ENCODE measurements at places on chromosomes 2 and 18. TPM values are rescaled to one million over a fixed set of nuclear protein-coding genes. Genes with fewer than 3 reads are reported as not detected.
A peak's percentile ranks its signal among the peaks of the same experiment; 100 is the strongest.

Gene C2orf15
- not detected for total RNA-seq

Gene CENPA
- 33.1 TPM for total RNA-seq

Gene DNER
- not detected for total RNA-seq

Gene ACADL
- total RNA-seq: not detected

Gene STRN
- total RNA-seq: 33.4 TPM

Gene CEBPZ
- total RNA-seq: 36.7 TPM

Gene PAIP2B
- total RNA-seq: 0.62 TPM

Gene CLEC4F
- total RNA-seq: not detected

Gene ANKRD29
- total RNA-seq: 2.6 TPM

DNA sequence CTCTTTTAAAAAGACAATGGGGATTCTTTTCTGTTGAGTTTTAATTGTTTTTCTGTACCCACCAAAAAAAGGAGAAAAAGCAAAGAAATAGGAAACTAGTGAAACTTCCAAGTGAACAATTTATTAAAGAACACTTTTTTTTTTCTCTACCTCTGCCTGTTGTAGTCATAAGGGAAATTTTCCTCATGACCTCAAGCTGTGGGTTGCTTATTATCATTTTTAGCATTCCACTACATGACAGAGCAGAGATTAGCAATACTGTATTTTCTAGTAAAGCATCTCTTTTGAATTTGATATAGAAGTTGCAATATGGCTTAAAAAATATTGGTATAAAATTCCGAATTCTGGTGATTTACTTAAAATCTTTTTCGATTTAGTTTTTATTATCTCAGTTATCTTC lies 87.9 kb upstream of the LRRTM1 start:
- no peak for DNase-seq

DNA sequence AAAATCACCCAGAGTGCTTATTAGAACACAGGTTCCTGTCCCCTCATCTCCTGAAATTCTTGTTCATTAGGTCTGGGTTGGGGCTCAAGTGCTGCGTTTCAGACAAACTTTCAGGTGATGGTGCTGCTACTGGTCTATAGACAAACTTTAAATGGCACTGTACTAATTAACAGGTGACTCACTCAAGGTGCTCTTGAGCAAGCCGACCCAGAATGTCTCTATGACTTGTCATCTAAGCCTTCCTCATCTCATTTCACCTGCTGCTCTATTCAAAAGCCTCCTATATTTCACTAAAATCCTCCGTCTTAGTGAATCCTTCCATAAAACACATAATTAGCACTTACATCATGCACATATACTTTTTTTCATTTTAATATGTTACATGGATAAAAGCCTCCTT lies 29.9 kb upstream of the STK39 start:
- no peak for DNase-seq

GRCh38 chr2:74821177-74822126 lies 12.5 kb upstream of the HK2 start:
- no peak for DNase-seq

GRCh38 chr2:8006626-8007025 lies 675.2 kb upstream of the ID2 start:
- DNase-seq: no peak

DNA sequence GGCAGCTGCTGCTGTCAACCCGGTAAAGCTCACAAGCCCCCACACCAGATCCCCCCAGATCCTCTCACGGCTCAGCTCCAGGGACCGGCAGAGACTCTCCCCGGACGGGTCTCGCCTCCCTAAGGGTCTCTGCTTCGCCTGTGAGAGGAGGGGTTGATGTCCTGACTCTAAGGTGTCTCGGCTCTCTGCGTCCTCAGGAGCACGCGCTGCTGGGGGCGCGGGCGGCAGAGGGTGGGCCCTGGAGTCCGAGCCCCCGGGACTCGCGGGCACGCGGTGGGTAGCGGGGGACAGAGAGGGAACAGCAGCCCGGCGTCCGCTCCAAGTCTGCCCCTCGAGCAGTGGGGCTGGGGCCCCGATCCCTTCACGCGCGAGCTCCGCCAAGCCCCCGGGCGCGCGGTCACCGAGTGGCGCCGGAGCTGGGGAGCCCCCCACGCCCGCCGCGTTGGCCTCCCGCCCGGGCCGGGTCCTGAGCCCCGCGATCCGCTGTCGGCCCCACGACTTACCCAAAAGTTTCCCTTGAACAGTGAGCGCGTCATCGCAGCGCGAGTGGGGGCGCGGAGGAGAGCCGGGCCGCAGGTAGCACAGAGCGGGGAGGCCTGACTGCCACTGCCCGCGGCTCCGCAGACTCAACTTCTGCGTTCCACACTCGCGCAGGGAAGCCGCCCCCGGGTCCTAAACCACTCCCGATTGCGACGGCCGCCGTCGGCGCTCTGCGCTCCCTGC lies at the start of gene PSTPIP2:
Gene PSTPIP2, minus strand, starts transcription at position 608 of the 723 bp plus-strand sequence. Its CDS starts 72 bp downstream, at position 536.
- DNase-seq: peak; percentile 37

All from endothelial cell of umbilical vein (primary cell).